ENCODE measurements at places on chromosomes 16 and 17.

DNA sequence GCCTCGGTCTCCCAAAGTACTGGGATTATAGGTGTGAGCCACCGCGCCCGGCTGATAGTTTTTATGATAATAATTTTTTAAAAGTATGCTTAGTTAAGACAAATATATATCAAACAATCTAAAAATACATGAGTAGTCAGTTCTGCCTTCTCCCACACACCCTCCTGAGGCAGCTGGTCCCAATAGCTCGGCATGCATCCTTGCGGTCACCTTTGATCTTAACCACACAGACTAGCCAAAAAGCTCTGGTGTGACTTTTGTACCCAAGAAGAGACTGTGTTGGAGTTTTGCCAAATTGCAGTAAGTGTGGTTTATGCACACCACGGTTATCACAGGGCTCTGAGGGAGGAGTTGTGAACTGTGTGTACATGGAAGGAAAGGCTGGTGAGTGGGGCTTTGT lies 25.6 kb downstream of the ATP6V0A1 start:
- DNase-seq = peak; percentile 90

GRCh38 chr17:60390186-60390585 lies 1.7 kb downstream of the USP32 start:
- no peak for DNase-seq

DNA sequence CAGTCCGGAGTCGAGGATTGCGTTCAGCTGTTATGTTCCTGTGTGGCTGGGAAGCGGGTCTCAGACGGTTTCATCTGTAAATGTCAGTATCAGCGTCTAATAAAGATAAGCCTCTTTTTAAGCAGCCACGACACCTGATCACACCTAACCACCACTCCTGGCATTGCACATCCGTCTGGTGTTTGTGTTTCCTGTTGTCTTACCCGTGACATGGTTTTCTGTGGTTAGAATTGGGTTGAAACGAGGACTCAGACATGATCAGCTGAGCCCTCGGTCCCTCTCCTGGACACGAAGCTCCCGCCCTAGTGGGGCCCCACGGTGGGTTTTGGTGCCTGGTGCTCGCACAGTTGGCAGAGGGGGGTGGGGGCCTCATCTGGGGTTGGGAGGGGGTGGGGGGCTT lies 18.3 kb downstream of the CPNE7 start:
- DNase-seq = no peak

GRCh38 chr17:72128039-72128438 lies 7.2 kb downstream of the SOX9 start:
- no peak for DNase-seq

- DNase-seq = no peak
Observed at GRCh38 chr17:50517011-50517410, 8.8 kb downstream of the MYCBPAP start.

- DNase-seq = no peak
Observed at GRCh38 chr17:38361694-38362465, 10.2 kb downstream of the SOCS7 start.

- no peak for DNase-seq
Observed at GRCh38 chr16:75576384-75576811, 10.2 kb downstream of the GABARAPL2 start.

DNA sequence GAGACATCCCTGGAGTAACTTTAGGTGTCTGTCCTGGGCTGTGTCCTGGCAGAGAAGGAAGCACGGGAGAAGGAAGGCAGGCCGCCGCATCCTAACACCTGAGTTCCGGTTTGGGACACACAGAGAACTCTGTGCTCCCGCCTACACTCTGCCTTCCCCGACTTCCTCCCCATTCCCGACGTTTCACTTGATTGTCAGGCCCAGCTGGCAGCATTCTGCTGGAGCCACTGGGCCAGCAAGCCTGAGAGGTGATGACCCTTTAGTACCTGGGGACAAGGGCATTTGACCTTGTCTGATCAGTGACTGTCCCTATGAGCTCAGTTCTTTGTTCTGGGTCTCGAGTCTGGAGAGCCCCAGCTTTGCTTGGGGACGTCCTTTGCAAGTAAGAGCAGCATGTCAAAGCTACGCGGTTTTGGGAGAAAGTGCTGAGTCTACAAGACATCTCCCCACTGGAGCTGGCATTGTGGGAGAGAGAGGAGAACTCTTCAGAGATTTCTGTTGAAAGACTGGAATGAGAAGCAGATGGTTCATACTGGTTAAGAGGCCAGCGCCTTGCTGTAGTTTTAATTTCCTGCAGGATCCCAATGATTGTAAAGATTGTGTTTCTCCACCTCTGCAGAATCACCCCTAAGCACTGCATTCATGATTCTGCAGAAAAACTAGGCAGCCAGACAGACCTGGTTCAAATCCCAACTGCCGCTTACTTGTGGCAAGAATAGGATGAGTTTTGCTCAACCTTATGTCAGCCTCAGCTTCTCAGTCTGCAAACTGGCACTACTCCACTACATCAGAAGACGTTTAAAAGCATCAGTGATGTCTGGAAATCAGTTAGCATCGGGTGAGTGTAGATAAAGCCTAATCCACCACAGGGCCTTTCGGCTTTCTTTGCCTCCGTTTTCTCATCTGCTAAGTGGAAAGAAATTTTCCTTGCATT lies 20.6 kb downstream of the ABAT start:
- DNase-seq = no peak

- DNase-seq = no peak
Observed at GRCh38 chr16:68506331-68507053, 32.6 kb upstream of the ZFP90 start.

DNA sequence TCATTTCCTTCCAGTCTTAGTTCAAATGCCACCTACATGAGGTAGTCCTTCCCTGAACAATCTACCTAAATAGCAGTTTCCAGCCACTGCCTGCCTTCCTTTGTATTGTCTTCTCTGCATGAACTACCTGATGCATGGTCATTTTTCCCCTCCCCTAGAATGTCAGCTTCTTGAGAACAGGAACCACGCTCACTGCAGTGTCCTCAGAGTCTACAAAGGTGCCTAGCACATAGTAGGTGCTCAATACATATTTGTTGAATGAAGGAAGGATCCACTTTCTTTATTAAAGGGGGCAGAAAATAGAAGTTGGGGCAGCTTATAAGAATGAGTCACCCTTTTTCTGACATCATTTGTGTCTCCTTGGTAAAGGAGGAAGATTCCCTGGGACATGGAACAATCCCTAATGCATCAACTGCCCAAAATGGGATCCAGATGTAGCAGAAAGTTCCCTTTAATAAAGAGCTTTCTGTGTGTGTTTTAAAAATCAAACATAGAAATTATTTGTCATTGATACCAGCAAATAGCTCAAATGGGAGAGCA lies 4.4 kb upstream of the CYLD start:
- no peak for DNase-seq

DNA sequence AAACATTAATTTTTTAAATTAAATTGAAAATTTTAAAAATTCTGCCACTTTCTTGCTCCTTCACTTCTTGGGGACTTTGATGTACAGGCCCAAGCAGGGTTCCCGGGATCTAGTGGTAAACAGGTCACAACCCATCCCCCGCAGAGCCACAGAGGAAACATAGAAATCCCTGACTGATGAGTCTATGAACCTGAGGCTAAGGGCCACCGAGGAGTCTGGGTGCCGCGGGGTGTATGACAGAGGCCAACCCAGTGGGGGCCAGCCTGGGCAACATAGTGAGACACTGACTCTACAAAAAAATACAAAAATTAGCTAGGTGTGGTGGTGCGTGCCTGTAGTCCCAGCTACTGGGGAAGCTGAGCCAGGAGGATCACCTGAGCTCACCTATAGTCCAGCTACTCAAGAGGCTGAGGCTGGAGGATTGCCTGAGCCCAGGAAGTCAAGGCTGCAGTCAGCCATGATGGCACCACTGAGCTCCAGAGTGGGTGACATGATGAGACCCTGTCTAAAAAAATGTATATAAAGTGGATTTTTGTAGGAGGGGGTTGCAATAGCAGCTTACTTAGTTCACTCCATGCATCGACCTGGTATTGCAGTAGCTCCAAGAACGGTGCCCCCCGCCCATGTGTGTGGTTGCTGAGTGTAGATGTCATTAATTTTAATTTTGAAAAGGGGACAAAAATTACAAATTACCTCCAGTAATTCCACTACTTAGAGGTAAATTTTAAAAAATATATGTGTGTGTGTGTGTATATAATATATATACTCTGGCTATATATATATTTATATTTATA lies 9.2 kb upstream of the FLYWCH1 start:
- DNase-seq = no peak

All from NAMALWA (cell line).